GM19239 (cell line): ENCODE measurements at places on chromosomes 12 and 14.

DNA sequence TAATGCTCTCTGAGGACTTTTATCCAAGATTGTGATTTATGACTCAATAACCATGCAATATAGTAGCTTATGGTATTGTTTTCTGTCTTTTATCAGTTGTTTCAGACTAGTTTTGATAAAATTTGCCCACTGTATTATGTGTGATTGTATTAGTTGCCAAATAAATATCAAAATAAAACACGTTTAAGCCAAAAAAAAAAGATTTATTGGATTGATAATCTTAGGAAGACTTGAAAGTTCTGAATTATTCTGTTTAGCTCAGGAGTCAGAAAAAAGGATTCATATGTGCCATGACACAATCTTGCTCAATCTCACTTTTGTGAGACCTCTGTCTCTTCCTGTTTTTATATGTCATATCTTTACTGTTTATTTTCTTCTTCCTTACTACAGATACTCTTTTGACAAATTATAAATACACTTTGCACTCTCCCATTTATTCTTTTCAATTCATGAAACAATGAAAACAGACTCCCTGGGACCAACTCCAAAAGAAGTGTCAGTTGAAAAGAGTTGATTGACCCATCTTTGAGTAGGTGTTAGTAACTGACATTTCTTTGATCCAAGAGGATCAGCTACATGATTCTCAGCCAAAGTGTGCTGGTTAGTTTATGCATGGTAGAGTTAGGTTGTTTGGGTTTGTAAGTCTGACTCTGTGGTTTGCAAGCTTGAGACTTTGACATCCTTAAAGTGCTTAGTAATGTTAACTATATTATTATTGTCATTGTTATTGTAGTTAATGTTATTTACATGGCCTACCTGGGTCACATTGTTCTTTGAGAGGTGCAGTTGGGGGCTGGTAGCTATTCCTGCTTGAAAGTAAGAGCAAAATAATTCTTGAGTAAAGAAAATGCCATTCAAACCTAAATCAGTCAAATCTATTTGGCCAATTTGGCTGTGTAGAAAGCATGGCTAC is 2.5 kb downstream of the OR6C76 start:
- no peak for DNase-seq

DNA sequence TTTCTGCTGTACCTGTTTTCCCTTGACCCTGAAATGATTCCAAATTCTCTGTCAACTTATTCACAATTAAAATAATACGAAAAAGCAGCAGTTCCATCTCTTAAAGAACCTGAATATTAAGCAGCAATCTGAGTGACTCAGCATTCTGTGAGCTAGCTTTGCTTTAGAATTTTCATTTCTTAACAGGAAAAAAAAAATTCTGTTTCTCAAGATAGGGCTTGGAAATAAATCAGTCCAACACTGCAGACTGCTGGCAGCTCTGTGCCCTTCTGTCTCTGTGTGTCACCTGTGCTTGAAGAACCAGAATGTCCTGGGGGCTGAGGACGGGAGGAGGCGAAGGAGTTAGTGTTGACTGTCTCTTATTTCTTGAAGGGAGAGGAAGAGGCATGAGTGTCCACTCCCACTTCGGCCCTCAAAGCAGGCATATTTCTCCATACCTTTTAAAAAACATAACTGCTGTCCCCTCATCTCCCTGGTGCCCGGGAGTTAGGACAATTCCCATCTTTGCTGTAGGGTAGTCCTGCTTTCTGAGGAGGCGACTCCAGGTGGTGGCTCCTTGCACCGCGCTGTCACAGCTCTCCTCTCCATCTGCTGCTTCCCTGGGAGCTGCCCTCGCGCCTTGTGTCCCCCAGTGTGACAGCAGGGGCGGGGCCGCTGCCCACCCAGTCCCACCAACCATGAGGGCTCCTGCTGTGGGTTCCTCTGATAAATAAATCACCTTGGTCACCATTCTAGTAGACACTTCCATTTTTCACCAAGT is 203.1 kb downstream of the CALM1 start:
- no peak for DNase-seq

DNA sequence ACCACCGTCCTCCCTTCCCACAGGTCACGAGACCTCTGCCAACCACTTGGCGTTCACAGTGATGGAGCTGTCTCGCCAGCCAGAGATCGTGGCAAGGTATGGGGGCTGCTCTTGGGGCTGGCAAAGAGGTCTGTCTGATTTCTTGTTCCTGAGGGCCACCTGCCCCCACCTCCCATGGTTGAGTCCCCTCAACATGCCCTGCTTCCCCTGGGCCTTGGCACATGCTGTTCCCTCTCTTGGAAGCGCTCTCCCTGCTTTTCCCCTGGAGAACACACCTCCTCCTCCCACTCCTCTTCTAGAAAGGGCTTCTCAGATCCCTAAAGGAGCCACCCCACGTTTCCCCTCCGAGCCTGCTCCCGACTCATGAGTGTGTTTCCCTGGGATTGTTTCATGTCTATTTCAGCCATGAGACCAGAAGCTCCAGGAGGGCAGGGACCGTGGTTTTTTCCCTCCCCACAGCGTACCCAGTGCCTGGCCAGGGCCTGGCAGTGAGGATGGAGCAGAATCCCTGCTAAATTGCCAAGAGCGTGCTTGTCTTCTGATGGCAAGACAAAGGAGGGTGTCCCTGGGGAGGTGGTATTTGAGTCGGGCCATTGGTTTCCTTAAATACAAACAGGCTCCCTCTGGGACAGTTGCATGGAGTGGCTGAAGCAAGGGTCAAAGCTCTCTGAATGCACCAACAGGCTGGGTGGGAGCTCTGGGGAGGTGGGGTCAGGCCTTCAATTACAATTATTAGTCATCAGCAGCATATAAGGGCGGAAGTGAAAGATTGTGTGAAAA is 34.1 kb downstream of the CYP46A1 start:
- no peak for DNase-seq

- DNase-seq: no peak
These were observed 10.3 kb downstream of the CEP170B start for GRCh38 chr14:104875412-104875751.

GRCh38 chr12:114747012-114747858 is 63.3 kb upstream of the TBX3 start:
- no peak for DNase-seq

GRCh38 chr12:91868054-91868453 is 277.6 kb downstream of the BTG1 start:
- no peak for DNase-seq

DNA sequence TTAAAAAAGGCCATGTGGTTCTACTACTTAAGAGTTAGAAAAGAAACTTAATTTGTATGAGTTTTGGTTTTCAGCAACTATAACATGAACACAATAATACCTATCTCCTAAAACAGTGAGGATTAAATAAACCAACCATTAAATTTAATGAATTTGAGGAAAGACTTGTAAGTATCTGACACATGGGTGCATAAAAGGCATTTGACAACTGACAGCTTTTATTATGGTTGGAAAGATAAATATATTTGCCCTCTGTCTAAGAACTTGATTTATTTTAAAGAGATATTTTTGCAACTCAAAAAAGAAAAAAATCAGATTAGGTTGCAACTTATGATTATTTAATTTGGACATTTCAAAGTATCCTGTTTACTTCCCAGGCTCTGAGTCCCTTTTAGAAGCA is 217.9 kb upstream of the EEA1 start:
- DNase-seq: no peak

DNA sequence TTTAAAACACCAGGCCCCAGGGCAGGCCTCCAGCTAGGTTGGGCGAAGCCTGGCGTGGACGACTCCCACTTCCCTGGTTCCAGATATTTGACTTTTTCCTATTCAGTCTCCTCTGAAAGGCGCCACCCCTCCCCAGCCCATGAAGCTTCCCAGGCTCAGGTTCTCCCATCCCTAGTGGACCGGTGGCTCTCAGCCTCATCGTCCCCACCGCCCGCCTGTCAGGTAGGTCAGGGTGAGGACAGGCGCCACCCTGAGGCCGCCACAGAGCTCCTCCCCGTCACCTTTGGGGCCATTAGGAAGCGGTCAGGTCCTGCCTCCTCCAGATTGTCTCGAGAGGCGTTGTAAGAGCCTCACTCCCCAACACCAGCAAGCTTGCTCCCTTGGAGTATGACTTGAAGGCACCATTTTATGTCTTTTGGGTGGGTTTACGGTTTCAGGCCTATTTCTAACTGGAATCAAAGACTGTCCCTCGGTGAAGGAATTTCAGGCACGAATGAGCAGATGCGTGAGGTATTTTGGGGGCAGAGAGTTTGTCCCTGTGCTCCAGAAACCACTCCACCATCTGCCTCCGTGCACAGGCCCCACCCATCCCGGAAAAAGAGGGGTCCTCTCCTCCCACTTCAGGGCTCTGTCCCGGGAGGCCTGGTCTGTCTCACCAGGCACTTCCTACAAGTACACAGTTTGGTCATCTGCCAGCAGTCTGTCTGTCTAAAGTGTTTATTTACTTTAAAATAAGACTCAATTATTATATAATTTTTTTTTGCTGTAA is 55.6 kb downstream of the TSPAN9 start:
- no peak for DNase-seq
